ENCODE measurements at places on chromosomes 11 and 22.

- DNase-seq: no peak
Measured at GRCh38 chr22:39408807-39409206, 9.2 kb downstream of the TAB1 start.

- no peak for DNase-seq
Measured at GRCh38 chr11:35146074-35146521, 7.1 kb downstream of the CD44 start.

DNA sequence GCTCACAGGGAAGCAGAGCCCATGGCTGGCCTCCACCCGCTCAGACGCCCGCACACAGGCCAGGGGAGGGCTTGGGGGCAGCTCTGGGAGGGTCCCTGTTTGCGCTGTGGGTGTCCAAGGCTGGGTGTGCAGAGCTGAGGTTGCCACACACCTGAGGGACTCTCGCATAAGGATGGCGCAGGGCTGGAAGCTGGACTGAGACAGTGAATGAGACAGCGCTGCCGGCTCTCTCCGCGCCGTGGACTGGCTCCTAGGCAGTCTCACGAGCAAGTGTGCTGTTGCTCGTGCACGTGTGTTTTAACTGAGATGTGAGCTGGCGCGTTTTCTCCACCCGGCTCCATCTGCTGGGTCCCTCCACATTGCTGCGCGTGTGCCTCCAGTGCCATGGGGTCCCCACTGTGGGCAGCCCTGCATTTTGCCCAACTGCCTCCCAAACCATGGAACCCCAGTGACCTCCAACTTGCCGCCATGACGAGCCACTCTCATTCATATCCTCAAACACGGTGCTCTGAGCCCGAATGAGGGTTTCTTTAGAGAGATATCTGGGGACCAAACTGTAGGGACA is 4.2 kb upstream of the BID start:
- no peak for DNase-seq

GRCh38 chr11:131924457-131925201 is 554.2 kb downstream of the NTM start:
- no peak for DNase-seq

GRCh38 chr22:35212009-35212408 is 45.3 kb upstream of the HMGXB4 start:
- DNase-seq: no peak

- DNase-seq: no peak
Measured at GRCh38 chr11:36280531-36280930, 8.7 kb downstream of the COMMD9 start.

GRCh38 chr22:46560696-46561295 is 23.4 kb upstream of the CELSR1 start:
- no peak for DNase-seq

DNA sequence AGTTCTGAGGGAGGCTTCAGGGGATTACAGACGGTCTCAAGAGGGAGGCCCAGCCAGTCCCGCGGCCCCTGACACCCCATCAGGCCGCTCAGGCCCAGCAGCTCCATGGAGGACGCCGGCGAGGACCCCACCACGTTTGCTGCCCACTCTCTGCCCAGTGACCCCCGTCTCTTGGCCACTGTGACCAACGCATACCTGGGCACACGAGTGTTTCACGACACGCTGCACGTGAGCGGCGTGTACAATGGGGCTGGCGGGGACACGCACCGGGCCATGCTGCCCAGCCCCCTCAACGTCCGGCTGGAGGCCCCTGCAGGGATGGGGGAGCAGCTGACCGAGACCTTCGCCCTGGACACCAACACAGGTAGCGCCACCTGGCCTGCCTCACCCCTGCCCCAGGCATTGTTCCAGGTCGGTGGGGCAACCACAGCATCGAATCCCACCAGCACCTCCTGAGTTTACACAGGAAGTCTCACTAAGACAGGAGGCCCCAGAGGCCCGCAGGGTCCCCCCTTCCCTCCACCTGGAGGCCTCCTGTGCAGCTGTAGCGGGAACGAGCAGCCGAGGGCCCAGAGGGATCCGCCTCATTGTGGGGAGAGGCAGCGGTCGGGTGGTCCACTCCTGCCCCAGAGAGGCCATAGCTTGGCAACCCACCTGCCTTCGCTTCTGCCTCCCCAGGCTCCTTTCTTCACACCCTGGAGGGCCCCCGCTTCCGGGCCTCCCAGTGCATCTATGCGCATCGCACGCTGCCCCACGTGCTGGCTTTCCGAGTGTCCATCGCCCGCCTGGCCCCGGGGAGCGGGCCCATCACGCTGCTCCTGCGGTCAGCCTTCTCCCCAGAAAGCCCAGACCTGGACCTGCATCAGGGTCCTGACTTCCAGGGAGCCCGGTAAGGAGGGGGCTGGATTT is 1.0 kb downstream of the PGGHG start:
- no peak for DNase-seq

GRCh38 chr22:19449422-19449767 is 1.9 kb upstream of the C22orf39 start:
- no peak for DNase-seq

DNA sequence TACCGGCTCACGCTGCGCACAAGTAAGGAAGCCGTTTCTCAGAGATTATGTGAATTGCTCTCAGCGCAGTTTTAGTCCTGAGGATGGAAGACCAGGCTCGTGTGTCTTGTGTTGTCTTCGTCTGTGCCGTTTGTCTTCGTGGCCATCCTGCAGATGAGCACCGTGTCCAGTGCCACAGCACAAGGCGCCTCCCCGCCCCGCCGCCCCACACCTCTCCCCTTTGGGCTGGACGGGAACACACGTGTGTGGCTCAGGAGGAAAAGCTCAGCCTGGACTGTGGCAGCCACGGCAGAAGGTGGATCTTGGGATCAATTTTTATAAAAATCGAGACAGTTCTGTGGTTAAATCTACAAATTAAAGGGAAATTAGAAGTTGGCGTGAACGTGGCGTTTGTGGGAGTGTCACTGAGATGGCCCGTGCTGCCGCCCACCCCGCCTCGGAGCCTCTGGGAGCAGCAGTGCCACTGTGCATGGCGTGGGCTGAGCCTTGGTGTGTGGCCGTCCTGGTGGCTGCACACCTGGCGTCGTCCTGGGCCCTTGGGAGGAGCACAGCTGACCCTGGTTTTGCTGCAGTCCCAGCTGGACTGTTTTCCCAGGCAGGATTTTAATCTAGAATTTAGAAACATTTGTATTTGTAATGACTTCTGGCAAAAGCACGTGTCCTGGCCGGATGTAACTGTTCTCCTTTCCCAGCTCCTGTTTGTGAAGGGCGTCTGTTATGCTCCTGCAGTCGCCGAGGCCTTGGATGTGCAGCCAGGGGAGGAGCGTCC is 25.8 kb downstream of the MUC6 start:
- no peak for DNase-seq

DNA sequence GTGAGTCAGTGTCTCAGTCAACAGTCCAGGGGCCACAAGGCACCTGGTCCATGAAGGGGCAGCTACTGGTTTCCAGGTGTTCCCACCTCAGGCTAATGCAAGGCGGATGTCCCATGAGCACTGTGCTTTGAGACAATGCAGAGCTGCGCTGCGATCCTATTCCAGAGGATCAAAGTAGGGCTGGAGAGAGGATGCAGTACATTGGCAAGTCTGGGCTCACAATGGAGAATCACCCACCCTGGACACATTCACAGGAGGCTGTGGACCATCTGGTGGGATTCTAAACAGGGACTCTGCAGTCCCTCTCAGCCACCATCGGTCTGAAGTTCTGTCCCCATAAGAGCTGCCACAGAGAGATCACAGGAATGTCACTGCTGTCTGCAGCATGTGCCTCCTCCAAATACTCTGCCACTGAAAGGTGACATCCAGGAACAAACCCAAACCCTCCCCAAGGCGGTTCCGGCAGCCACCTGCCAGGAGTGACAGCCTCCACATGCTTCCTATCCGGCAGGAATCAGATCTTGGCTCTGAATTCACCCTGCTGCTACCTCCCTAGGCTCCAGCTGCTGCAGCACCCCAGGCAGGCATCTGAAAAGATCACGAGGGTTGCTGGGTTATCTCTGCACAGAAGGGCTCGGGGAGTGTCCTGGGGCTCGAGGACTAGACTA is 45.3 kb upstream of the SERPIND1 start:
- no peak for DNase-seq

- no peak for DNase-seq
Measured at GRCh38 chr11:72072348-72072747, 8.0 kb downstream of the NUMA1 start.

- DNase-seq: no peak
Measured at GRCh38 chr11:103862094-103862801, 174.2 kb upstream of the DDI1 start.

GRCh38 chr11:14742849-14743559 is 99.4 kb downstream of the PDE3B start:
- DNase-seq: no peak

DNA sequence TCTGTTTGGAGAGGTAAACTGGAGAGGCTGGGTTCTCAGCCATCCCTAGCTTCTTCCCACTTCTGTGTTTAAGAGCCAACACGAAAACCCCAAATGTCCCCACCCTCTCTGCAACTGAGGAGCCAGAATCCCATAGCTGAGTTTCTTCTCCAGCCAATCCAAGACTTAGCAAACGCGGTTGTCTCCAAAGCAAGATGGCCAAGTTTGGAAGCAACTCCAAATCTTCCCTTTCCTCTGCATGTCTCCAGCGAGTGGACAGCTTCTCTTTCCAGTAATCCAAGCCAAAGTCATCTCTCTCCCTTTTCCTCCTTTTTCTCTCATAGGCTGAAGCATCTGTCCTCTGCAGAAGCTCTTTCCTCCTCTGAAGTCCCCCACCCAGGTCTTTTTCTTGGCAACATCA is 539.2 kb downstream of the MIAT start:
- DNase-seq: no peak

DNA sequence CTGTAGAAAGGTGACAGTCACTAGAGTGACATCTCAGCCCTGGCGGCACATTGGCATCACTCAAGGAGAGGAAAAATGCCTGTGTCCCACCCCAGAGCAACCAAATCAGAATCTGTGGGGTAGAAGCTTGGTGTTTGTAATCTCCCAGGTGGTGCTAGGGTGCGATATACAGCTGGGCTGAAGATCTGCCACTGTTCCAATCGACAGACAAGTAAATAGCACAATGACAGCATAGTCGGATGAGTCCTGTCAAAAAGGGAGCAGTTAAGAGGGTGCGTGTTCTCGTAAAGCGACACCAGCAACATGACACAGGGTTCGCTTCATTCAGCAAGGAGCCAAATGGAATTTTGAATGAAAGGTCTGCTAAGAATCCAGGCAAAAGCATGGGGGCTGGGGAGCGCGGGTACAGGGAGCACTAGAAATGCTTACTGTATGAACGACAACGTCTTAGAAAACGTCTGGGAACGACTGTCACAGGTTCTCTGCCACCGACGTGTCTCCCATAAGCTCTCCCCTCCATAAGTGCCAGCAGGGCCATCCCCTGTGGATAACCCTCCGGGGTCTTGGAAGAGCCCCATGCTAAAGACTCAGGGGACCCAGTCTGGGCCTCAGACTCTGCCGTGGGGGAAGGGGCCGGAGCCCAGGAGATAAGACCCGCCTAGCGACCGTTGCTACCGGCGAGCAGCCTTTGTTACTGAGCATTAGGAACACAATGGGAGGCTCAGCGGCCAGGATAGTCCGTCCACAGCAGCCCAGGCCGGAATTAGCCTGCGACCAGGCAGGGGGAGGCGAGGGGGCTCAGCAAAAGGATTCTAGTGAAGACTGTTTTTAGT is 20.8 kb downstream of the ADA2 start:
- peak; percentile 38 for DNase-seq

- DNase-seq: no peak
Measured at GRCh38 chr22:38861170-38861876, 10.7 kb downstream of the CBX6 start.

- no peak for DNase-seq
Measured at GRCh38 chr22:49193901-49194465, 633.7 kb downstream of the BRD1 start.

DNA sequence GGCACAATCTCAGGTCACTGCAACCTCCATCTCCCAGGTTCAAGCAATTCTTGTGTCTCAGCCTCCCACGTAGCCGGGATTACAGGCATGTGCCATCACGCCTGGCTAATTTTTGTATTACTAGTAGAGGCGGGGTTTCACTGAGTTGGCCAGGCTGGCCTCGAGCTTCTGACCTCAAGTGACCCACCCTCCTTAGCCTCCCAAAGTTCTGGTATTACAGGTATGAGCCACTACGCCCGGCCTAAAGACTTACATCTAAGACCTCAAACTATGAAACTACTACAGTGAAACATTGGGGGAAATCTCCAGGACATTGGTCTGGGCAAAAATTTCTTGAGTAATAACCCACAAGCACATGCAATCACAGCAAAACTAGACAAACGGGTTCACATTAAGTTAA is 13.8 kb upstream of the FAM181B start:
- DNase-seq: no peak

DNA sequence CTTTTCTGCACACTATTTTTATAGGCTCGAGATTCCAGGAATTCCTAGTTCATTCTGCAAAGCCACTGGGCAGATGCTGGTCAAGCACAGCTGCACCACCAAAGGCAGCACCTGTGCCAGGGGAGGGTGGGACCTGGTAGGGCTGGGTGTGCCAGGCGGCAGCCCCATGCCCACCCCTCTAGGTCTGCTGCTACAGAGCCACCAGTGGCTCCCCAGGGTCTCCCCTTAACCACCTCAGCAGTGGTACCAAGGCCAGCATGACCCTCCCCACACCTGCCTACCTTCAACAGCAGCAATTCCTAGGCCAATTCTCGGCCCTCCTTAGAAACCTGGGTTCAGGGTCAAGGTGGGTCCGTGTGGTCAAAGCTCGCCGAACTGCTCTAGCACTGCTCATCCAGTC is 39.5 kb downstream of the PHF21B start:
- no peak for DNase-seq

GRCh38 chr11:60064111-60064510 is 7.6 kb downstream of the MS4A3 start:
- no peak for DNase-seq

GRCh38 chr22:47172771-47173534 is 410.5 kb downstream of the TBC1D22A start:
- no peak for DNase-seq

DNA sequence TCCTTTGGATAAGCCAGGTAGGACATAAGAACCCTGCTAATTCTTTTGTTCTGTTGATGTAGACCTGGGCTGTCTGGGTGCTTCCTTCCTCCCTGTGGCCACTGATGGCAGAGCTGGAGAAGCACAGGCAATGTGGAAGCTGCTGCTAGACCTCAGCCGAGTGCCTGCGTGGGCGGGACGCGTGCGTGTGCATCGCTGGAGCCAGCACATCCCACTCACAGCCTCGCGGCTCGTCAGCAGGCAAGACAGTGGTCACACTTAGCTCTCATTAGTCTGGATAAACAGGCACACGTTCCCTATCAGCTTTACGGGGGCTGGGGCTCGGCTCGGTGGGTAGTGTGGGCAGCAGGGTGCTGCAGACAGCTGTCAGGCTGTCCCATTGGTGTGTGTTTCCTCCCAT is 155.7 kb downstream of the GRIK4 start:
- no peak for DNase-seq

DNA sequence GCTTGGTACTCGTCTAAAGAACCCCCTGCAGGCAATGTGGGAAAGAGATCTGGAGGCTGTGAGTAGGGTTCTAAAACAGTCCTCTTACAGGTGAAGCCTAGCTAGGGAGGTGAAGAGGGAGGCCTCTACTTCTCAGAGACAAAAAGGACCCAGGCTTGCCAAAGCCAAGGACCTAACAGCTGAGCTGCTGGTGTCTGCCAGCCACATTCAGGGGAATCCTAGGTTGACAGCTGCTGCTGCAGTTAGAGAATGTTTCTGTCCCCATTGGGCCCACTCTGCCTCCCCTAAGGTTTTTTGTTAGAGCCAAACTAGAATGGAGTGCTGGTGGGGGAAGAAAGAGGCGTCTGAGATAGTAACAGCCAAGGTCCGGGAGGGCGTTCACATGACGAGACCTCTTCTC is 26.6 kb upstream of the TLCD5 start:
- no peak for DNase-seq
